CD4-positive, alpha-beta T cell treated with Interleukin-12 subunit alpha and Interleukin-12 subunit beta, for 1 hour (primary cell): ENCODE measurements at places on chromosomes 5 and 9.

- no peak for DNase-seq
These were observed 157.6 kb downstream of the SLC12A2 start for GRCh38 chr5:128241051-128241695.

- DNase-seq = no peak
These were observed 70.7 kb downstream of the CETN3 start for GRCh38 chr5:90338712-90339372.

GRCh38 chr5:9641806-9642355 lies 11.7 kb upstream of the TAS2R1 start:
- no peak for DNase-seq

GRCh38 chr5:60185231-60186099 lies 291.9 kb upstream of the PDE4D start:
- no peak for DNase-seq

- DNase-seq = no peak
These were observed 34.3 kb downstream of the MAP3K1 start for GRCh38 chr5:56849671-56850070.

GRCh38 chr9:69671879-69672595 lies at the start of gene APBA1:
Gene APBA1, minus strand, starts transcription at chr9:69672371.
- DNase-seq = peak; percentile 56

GRCh38 chr9:130143279-130143893 lies 28.8 kb upstream of the NCS1 start:
- no peak for DNase-seq

- no peak for DNase-seq
These were observed 22.1 kb upstream of the MARCHF6 start for GRCh38 chr5:10331341-10331796.

GRCh38 chr5:178642351-178642909 lies 15.6 kb upstream of the CLK4 start:
- no peak for DNase-seq

DNA sequence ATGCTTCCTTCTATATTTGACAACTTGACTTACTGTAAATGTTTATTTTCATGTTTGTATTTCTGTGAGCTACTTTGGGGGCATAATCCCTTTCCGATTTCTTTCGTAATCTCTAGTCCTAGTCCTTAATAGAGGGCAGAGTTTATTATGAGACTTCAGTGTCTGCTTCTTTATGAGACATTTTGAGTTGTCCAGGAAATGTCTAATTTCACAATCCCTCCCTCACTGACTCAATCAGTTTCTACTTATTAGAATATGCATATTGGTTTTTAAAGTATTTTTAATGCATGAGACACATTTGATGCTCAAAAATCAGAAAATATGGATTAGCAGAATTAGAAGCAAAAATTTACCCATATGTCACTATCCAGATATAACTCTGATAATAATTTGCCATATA lies 160.9 kb downstream of the FOCAD start:
- DNase-seq = no peak
